ENCODE measurements at places on chromosomes 2 and 18.

DNA sequence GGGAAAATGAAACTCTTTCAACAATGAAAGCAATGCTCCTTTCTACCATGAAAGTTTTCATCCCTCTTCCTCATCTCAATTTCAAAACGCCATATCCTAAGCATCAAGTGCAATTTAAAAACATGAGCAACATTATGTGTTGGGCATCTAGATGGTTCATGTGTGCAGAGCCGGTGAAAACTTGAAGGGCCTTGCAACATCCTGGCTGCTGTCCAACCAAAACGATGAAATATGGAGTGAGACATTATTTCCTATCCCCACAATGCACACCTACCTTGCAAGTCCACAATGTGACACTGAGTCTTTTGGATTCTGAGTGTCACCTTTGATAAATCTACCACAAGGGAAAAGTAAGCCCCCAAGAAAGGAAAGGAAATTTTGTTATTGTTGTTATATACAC lies 110.0 kb downstream of the NCKAP5 start:
- DNase-seq = no peak

DNA sequence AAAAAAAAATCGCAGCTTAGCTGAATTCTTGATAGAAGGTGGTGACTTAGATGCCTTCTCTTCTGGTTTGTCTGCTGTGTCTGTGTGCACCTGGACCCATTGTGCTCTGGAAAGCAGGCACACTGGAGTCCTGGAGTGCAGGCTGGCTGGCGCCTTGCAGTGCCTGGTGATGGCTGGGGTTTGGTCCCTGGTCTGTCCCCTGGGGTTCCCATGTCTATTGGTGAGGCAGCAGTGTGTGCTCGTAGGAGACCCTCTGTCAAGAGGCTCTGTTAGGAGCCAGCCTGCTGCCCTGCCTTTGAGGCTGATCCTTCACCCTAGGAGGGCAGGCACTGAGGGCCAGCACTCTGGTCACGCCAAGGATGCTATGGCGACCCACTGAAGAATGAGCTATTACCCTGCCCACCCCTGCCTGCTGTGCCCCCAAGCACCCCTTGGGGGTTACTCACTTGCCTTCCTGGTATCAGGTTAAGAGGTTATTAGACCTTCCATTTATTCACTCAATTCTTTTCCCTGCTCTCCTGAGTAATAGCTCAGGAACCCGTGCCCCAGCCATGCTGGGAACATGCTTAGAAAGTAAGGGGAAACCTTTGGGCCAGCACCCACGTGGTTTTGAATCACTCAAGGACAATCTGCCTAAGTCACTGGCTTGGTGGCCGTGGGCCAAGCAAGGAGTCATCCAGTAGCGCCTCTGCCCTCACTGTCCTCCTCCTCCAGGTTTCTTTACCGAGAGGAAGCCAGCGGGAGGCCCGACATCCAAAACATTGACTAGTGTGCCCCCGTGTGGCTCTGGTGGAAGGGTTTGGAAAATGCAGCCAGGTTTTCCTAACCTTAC lies 284.5 kb downstream of the PRKCE start:
- peak; percentile 36 for DNase-seq

DNA sequence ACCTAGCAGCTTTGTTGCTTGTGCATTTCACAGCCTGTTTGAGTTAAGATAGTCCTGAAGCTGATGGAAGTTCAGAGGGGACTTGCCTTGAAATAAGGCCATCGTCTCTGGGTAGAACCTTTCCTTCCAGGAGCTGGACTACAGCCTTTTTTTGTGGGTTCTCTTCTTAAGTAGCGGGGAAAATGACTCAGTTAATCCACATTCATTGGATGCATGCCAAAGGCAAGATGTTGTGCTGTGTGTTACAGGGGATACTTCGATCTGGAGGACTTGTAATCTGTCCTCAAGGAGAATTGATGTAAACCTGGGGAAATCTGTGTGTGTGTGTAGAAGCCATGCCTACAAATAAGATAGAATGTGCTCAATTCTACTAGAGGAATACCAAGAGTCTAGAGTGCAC lies 46.8 kb downstream of the RPIA start:
- DNase-seq = no peak

DNA sequence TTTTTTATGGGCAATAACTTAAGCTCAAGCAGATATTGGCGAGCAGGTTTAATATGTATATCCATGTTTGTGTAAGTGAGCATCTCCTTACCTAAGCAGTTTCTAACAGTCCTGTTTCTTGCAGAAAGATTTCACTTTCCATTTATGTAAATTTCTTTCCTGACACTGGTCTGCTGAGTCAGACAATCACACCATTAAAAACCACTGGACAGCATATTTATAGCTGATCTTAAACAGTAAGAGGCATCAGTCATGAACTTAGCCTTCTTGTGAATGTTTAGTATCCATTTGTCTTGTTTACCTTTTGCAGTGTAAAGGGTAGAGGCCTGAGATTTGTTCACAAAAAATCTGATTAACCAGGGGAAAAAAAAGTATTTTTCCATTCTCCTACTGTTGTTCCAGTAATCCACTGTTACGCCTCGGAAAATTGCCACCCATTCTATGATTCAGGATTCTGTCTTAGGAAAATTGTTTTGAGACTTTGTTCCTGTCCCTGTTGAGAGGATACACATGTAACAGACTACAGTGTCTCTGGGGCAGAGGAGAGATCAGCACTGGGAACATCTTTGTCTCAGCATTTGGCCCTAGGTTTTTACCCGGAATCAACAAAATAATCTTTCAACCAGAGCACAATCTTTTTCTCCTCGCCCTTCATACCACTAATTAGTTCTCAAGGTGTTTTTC lies 521.0 kb upstream of the NRP2 start:
- no peak for DNase-seq

DNA sequence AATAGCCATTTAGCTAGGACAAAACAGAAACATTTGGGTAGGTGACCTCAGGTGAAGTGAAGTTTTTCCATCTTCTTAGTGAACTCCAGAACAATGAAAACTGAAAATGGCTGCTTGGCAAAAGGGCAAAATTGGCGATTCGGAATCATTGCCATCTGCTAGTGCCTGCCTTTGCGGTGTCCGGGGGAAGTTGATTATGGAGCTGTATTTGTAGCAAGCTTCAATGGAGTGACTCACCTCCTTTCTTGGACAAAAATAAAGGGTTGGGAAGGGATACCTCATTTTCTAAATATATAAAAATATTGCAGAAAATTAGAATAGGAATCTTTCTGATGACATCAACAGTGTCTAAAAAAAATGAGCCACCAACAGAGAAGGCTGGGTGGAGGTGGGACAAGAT lies 460.5 kb downstream of the TGIF1 start:
- DNase-seq = no peak

GRCh38 chr18:77081390-77081778 lies 51.2 kb downstream of the MBP start:
- no peak for DNase-seq

GRCh38 chr2:240968731-240969624 lies 29.4 kb upstream of the SNED1 start:
- DNase-seq = no peak

- peak; percentile 80 for DNase-seq
Measured at GRCh38 chr2:102020596-102021170, 28.9 kb downstream of the IL1R2 start.

DNA sequence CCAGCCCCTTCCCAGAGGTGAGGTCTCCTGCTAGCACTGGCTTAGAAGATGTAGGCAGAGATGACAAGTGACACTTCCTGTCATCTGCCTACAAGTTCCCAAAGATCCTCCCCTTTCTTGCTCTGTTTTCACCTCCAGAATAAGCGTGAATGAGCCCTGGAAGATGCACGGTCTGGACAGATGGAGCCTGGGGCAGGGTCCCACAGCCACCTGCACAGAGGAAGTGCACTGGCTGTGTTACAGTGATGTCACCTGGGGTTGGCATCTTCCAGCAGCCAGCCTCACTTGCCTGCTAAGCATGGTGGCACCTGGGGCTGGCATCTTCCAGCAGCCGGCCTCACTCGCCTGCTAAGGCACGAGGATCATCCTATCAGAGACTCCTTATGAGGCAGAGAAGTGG lies 32.3 kb downstream of the TMEM18 start:
- DNase-seq = no peak

DNA sequence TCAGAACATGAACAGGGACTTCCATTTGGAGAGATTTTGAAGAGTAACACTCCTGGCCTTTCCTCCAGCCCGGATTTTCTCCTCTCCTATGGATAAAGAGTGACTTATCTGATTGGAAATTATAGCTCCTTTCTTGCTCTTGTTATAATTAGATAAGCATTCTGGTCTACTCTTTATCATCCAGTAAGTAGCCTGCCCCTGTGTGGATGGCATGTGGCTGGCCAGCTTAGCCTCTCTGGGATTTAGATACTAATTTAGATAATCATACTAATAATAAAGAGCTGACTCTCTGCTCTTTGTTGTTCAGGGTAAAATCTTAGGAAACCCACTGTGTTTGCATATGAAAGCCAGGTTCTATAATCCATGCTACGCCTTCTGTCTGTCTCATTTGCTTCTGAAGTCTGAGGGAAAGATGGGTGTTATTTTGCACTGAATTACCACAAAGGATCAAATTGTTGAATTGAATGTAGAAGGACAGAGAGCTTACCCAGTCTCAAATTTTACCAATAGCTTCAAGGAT lies 438.8 kb downstream of the SPAG16 start:
- no peak for DNase-seq

- DNase-seq = no peak
Measured at GRCh38 chr2:36178384-36178783, 177.2 kb upstream of the CRIM1 start.

DNA sequence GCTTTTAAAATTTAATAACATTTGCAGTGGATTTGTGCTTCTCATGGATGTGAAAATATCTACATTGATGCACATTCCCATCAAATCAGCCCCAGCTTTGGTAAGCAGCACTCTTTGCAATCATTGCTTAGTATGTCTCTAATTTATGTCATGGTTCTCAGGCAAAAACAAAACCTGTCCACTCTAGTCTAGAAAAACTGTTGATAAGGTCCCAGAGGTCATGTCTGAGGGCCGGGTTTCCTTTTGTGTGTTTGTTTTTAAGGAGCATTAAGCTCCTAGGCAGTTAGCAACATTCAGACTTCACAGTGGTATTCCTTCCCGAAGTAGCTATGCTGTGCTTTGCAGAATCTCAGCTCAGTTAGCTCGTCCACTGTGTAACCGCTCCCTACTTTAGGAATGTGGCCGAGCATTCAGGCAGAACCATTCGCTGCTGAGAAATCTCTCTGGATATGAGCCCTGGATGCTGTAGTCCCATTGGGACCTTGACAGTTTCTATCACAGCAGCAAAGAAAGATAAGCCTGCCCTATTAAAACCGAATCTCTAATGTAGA lies 4.0 kb downstream of the DIPK1C start:
- DNase-seq = no peak

- no peak for DNase-seq
Measured at GRCh38 chr2:2859732-2860131, 517.9 kb downstream of the EIPR1 start.

GRCh38 chr2:97673915-97674283 lies 4.4 kb downstream of the C2orf92 start:
- DNase-seq = peak; percentile 37

DNA sequence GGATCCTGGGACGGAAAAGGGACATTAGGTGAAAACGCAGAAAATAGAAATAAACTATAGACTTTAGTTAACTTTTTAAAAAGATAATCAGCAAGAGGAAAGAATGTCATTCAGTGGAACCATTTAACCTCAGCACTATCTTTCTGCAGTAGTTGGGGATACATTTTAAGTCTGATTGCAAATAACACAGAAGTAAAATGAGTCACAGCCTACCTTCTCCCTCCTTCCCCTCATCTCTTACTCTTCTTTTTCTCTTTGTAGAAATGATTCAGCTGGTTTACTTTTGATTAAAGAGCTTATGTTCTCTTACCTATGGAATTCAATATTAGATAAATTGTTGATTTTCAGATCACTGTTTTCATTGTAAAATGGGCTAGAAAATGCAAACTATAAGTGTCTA lies 171.2 kb downstream of the FAM210A start:
- DNase-seq = no peak

GRCh38 chr2:100339823-100340222 lies 17.5 kb upstream of the LONRF2 start:
- DNase-seq = no peak

GRCh38 chr2:136132825-136133155 lies 14.8 kb upstream of the CXCR4 start:
- DNase-seq = no peak

- no peak for DNase-seq
Measured at GRCh38 chr18:77016936-77017335, 115.6 kb downstream of the MBP start.

DNA sequence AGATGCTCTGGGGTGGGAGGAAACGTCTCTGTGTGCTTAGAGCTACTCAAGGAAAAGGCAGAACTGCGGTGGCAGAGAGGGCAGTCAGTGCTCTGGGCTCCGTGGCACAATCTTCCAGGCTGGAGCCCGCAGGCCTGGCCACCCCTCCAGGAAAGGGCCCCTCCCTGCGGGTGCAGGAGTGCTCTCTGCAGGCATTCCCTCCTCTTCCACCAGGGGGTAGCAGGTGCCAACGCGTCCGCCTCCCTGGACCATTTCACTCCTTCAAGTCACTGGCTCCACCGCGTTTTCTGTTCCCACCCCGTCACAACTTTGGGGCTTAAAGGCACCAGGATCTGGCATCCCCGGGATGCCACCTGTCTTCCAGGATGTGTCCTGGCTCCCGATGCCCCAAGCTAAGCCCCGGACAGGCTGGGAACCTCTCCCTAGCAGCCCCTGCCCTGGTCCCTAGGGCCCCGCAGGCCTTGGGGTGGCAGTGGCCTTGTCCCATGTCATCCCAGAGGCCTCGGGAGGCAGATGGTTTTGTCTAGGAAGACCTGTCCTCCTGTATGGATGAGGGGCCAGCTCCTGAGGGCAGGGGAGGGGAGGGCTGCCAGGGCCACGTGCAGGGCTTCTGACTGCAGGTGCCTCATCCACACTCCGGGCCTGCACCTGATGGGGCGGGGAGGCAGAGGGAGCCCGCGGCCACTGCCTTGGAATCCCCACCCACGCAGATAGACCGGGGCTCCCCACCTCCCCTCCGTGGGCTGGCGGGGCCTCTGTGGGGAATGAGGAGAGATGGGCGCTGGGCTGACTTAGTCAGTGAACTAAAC lies 26.4 kb downstream of the KCNIP3 start:
- DNase-seq = no peak

DNA sequence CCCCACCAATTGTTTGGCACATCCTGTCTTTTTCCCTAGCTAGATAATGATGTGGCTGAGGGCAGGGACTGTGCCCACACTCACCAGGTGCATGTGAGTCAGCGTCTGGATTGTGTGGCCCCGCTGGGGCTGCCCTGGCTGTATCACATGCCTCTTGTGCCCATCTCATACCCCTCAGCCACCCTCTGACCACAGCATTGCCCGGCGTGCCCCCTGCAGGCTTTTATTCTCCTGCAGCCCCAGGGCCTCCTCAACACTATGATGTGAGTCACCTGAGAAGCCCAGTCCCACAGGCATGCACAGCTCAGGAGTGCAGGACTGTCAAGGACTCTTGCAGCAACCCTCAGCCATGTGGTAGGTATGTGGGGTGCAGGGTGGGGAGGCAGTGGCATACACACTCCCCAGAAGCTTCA lies 14.8 kb upstream of the STEAP3 start:
- no peak for DNase-seq

- DNase-seq = no peak
Measured at GRCh38 chr2:14255135-14255820, 377.2 kb upstream of the LRATD1 start.
